Bronchial epithelial cell (primary cell): ENCODE measurements at places on chromosomes 4 and X.

DNA sequence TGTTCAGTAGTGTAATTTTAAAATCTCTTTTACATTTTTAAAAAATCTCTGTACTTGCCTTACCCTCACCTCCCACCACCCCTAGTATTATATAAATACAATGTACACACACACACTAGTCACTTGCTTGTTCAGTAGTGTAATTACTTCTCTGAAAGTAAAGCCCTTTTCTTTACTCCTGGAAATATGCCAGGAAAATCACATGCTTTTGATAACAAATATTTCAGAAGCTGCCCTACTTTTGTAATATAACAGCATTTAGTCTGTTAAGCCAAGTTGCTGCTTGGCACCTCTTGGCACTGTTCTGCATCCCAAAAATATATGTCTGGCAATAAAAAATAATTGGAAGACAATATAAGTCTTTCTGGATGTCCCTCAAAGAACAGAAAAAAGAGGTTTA lies 172.8 kb upstream of the APOOL start:
- no peak for DNase-seq

GRCh38 chr4:41687971-41688370 lies 60.6 kb downstream of the PHOX2B start:
- no peak for DNase-seq

DNA sequence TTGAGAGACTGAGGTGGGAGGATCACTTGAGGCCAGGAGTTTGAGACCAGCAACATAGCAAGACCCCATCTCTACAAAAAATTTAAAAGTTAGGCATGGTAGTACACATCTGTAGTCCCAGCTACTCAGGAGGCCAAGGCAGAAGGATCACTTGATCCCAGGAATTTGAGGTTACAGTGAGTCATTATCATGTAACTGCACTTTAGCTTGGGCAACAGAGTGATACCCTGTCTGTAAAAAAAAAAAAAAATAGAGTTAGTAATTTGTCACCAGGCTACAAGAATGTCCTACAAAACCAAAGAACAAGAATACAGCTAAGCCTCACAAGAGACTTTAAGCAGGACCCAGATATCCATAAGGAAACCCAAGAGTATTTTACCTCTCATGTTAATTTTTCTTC lies 27.0 kb upstream of the RAB28 start:
- peak; percentile 5 for DNase-seq

DNA sequence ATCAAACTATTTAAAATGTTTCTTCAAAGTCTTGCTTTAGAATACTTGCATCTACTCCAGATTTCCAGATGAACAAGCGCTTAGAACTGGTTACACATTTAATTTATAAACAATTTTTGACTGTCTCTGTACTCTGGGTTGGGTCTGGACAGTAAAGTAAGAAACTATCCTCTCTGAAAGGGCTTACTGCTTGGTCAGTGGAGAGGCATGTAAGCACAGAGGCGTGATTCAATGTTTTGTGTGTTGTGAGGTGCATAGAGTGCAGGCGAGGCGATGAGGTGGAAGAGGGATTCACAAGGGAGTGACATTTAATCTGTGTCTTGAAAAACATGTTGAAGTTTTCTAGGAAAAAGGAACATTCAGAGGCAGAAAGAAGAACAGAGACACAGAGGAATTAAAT lies 231.4 kb downstream of the VEGFC start:
- DNase-seq = no peak

- DNase-seq = no peak
Measured at GRCh38 chr4:176334066-176334465, 14.3 kb downstream of the SPCS3 start.

DNA sequence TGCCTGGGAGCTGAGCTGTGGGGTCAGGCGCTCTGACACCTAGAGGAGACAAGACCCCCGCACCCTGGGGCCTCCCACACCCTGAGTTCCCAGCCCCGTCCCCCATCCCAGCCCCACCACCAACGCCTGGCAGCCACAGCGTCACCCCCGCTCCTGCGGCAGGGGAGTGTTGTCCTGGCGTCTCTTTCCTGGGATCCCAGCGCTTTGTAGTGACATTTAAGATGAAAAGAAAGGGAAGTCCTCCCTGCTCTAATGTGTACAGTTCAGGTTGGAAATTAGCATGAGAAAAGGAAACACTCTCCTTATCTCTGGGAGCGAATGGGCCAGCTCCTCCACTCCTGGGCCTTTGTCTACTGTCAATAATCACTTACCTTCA lies 112.1 kb downstream of the FAM53A start:
- no peak for DNase-seq

GRCh38 chrX:25028726-25029125 lies 13.0 kb upstream of the ARX start:
- peak; percentile 63 for DNase-seq

DNA sequence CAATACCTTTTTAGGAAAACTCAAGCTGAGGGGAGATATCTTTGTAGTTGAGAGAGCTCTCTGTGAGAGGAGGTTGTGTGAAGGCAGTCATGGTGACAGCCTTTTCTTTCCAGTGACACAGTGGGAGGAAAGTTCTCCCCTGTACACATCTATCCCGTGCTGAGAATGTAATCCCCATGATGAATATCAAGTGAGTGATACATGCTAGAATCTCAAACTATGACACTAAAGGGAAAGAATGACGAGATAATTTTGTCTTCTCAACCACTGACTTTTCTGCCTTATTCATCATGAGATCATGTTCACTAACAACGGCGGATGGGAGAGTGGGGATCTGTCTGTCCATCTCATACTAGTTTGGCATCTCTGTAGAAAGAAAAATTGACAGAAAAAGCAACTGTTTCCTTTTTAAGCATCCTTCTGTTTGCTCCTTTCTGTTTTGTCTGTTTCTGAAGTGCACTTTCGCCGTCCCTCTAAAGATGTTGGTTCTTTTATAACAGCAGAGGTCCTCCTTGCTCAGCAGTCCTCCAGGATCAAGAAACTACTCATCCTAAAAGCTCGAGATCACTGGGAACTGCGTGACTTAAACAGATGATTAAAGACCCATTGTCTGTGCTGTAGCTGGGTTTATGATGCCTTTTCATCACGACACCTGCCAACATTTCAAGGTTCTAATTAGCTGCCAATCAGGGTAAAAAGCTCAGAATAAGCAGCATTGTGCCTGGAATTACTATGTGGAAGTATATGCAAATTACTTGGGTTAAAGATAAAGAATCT lies 137.6 kb downstream of the DCK start:
- peak; percentile 27 for DNase-seq

GRCh38 chr4:8694226-8694625 lies 101.7 kb downstream of the CPZ start:
- no peak for DNase-seq

GRCh38 chrX:46961574-46962283 lies 49.5 kb downstream of the JADE3 start:
- DNase-seq = no peak

DNA sequence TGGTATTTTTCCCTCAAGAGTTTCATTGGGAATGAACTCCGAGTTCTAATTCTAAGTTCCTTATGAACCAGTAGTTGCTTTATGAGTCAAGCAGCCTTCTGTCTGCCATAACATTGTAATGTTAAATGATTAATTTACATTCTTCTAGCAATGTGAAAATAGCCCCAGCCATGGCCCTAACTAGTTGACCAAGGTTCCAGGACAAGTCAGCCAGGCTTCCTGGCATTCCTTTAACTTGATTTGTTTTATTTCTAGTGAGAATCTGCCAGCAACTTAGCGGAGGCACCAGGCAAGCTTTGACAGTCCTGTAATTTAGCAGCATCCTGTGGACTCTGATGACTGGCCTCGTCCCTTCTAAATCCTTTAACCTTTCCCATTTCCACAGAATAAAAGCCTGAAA lies 69.0 kb downstream of the GLRA2 start:
- DNase-seq = no peak

DNA sequence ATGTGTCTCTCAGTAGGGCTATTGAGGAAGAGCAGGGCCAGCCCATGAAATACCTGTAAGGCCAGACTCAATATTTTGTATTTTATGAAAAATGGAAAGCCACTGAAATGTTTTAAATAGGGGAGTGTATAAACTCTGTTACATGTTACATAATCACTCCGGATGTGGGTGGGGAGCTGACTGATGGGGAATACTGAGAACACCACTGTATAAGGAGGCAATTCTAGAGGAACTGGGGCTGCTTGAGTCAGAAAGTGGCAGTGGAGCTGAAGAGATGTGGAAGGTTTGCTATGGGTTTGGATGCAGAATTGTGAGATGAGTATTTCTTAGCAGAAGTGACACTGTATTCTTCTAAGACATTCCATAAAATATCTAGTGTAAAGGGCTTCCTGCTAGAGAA lies 647.8 kb upstream of the LCORL start:
- DNase-seq = no peak

- DNase-seq = peak; percentile 40
Measured at GRCh38 chr4:167595898-167596297, 361.6 kb upstream of the SPOCK3 start.

GRCh38 chr4:125639182-125639621 lies 324.4 kb downstream of the FAT4 start:
- DNase-seq = no peak

DNA sequence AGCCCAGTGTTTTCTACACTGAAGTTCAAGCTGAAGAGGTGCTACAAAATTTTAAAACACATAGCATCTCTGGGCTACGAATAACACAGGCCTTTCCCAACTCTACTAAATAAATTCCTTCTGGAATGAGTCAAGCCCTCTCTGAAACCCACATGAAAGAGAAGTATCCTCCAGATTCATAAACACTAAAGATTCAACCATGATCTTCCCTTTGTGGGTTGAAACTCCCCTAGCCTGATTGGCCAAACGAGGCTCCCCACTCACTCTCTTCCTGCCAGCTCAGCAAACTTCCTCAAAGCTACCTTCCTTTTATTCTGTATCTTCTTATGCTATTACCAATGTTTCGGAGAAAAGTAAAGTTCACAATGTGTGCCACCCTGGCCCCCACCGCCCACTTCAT lies 95.4 kb downstream of the NKX6-1 start:
- DNase-seq = peak; percentile 1

DNA sequence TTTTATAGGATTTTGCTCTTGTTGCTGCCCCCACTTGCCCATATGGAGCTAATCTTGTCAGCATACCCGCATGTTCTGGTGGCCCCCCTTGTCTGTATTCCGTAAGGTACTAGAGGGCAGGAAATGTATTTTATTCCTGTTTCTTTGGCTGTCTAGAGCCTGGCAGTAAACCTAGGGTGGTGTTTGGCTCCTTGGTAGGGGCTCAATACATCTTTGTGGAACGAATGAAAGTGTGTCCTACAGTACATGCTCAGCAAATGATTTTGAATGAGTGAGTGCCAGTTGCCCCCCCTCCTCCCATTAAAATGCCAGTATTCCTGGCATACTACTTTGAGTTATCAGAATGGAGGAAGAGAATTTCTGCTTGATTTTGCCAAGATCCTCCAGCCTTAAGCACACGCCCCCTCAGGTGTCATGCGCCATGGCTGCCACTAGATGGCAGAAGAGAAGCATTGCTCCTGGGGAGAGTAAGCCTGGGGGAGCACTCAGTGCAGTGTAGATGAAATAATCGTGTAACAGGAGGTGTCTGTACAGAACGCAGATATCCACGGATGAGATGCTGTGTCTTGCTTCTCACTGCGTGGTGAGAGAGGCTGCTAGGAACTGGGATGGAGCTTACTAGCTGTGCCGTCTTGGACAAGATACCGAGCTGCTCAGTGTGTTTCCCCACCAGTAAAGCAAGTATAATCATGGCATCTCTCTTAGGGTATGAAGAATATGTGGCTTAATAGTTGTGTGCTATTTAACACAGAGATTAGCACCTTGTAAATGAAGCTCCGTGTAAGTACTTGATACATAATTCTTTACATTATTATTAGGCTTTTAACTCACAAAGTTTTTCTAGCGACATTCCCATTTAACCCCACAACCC lies 17.2 kb upstream of the RNF212 start:
- DNase-seq = peak; percentile 68

GRCh38 chr4:41611881-41612871 lies 74.2 kb downstream of the LIMCH1 start:
- peak; percentile 82 for DNase-seq

DNA sequence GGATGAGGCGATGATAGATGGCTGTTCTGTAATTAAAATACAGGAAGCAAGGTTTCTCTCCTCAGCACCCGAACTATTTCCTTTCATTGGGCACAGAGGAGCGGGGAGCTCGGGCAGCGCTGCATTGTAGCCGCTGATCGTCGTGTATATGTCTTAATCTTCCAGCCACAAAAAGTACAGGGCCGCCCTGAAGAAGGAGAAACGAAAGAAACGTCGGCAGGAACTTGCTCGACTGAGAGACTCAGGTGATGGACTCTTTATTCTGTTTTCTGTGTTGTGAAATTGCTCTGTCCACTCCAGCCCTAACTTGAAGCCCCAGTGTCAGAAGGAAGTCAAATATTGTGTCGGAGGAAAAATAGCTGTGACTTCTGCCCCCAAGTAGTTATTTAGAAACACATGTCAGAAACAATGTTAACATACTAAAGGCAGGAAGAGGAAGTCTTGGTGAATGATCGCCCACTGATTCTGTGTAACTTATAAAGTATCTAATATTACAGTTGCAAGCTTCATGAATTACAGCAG lies 546 bp downstream of the ZRSR2 start:
- DNase-seq = peak; percentile 15

GRCh38 chr4:61468024-61468720 lies 268.0 kb downstream of the ADGRL3 start:
- DNase-seq = peak; percentile 95

- no peak for DNase-seq
Measured at GRCh38 chr4:136900696-136901095, 631.6 kb downstream of the PCDH18 start.

DNA sequence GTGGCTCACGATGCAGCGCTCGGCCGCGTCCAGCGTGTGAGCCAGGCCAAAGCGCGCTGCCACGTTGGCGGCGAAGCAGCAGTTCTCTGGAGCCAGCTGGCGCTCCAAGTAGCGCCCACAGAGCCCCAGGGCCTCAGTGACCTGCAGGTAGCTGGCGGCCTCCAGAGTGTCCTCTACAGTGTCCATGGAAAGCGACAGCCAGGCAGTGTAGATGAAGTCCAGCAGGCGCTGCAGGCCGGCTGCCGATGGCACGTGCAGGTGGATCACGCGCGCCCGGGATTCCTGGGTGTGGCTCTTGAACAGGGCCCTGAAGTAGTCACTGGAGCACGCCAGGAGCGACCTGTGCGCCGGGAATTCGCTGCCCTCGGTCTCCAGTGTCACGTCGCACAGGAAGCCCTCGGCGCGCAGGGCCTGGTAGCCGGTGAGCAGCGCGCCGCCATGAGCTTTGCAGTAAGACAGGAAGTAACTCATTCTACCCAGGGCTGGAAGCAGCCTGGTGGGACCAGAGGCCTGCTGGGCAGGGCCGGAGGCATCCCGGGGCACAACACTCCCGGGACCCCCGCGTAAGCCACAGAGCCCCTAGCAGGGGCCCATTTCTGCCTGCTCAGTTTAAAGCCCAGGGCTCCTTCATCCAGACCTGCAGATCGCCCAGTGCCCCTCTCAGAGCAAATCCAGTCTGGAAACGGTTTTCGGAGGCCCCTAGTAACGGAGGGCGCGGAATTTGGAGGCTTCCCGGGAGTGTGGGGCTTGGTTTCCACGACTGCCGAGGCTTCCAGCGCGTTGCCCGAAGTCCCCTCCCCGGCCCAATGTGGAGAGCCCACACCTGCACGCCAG lies 595 bp downstream of the KLHL34 start:
- no peak for DNase-seq

DNA sequence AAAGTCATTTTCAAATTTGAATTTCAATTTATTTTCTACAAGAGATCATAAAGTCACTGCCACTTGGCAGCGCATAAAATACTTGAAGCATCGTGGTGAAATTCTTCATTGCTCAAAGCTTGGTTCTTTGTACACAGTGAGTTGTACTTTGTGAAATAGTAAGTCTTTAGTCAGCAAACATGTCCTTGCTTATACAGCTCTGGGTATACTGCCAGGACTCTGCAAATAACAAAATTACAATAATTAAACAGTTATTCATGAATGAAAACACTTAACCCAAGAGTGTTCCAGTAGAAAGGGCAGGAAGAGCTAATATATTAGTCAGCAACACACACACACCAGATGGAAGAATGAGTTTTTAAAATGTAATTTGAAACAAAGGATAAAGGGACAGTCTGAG lies 1300.9 kb upstream of the DIAPH2 start:
- DNase-seq = peak; percentile 87
